ENCODE measurements at places on chromosomes 3 and 15.
A peak's percentile ranks its signal among the peaks of the same experiment; 100 is the strongest.

- no peak for DNase-seq
These were observed 63.3 kb downstream of the MBNL1 start for GRCh38 chr3:152331998-152332397.

- no peak for DNase-seq
These were observed 38.1 kb upstream of the SPPL2A start for GRCh38 chr15:50803479-50804180.

GRCh38 chr3:177838766-177839350 is 641.6 kb upstream of the TBL1XR1 start:
- DNase-seq, result no peak

DNA sequence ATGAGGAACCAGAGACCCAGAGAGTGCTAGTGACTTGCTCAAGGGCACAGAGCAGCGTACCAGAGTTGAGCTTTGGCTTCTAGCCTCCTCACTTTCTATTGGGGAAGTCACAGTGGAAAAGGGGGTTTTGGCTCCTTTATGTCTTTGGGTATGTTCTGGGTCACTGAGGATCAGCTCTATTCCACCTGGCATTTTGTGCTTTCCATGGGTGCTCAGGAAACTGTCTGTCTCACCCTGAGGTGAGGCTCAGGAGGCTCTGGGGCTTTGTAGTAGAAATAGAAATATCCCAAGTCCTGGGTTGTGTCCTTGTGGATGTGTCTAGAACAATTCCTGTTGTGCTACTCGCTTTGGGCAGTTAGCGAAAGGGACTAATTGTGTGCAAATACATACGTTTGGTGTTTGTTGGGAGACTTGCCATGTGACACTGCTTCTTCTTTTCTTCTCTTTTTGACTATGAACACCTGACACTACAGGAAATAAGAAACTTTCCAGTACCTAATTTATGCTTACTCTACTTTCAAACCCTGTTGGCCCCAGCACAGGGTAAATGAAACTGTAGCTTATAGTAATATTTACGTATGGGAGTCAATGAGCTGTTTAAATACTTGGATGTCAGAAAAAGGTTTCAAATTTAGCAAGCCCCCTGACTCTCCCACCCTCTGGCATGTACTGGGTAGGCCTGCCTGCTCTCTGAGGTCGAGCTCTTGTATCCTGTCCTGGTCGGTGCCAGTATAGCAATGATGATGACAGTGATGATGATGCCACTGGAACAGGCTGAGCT is 35.6 kb downstream of the SMAD3 start:
- peak; percentile 46 for DNase-seq

- no peak for DNase-seq
These were observed 121.9 kb upstream of the POU1F1 start for GRCh38 chr3:87398168-87398801.

DNA sequence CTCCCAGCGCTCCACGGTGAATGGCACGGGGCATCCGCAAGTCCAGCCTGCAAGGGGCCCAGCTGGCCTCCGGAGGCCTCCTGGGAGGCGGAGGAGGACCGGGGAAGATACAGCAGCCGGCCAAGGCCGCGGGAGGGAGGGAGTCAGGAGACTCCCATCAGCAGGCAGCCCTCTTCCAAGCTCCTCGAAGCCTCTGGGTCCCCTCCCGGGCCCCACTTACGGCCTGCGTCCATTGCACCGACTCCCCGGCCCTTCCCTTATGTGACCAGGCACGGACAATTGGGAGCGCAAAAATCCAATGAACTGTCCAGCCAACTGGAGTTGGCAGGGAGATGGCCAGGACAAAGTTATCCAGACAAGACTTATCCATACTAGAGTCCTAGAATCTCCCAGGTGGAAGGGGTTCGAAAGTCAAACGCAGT is 668 bp downstream of the MFGE8 start:
- no peak for DNase-seq

- no peak for DNase-seq
These were observed 459.6 kb downstream of the NLGN1 start for GRCh38 chr3:173857154-173857553.

DNA sequence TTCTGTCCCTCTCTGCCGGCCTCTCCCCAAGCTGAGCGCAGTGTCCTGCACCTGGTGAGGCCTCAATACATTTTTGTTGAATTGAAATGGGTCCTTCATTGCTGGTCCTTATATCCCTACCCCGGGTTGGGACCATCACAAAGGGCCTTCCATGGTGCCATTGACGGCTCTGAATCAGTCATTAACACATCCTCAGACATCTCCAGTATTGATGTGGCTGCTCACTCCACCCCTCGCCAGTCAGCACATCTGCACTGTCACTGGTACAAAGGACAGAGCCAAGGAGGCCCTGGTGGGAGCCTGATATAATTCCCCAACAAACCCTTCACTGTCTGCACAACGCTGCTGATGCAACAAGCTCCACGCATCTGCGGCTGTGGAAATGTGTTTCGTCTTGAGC is 191.6 kb upstream of the TOPAZ1 start:
- DNase-seq, result no peak

DNA sequence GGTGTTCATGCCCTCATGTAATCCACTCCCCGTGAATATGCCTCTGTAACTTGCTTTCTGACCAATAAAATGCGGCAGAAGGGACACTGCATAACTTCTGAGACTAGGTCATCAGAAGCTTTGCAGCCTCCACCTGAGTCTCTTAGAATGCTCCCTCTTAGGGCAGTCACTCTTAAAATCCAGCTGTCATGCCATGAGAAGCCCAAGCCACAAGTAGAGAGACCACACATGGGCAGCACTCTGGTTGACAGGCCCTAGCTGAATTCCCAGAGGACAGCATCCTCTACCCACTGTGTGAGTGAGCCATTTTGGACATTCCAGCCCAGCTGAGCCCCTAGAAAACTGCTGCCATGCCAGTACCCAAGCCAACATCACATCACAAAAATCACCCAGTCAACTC is 41.4 kb downstream of the SCAPER start:
- DNase-seq, result no peak

DNA sequence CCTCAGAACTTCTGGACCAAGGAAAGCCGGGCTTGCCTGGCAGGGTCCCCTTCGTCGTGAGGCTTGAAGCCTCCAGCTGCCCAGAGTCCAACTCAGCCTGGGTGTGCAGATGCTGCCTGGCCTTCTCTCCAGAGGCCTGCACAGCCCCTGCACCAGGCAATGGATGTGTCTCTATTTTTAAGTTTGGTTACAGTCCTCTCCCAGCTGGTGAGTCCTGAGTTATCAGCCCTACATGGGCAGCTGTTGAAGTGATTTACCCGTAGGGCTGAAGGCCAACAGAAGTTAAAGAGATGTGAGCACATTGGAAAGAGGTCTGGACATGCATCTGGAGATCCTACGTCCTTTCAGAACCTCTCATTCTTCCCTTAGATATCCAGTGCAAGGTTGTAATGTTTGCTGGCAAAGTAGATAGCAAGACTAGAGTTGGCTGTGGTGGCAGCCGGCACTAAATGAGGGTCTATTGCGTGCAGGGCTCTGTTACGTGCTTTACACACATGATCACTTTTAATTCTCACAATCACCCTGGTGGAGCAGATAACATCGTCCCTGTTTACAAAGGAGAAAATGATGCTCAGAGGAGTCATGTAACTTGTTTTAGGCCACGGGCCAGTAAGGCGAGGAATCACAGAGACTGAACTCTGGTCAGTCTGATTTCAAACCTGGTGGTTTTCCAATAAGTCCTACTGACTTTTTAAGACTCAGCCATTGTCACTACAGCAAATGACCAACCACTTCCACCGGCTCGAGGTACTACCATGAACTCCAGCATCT is 9.9 kb downstream of the FYCO1 start:
- DNase-seq, result no peak

DNA sequence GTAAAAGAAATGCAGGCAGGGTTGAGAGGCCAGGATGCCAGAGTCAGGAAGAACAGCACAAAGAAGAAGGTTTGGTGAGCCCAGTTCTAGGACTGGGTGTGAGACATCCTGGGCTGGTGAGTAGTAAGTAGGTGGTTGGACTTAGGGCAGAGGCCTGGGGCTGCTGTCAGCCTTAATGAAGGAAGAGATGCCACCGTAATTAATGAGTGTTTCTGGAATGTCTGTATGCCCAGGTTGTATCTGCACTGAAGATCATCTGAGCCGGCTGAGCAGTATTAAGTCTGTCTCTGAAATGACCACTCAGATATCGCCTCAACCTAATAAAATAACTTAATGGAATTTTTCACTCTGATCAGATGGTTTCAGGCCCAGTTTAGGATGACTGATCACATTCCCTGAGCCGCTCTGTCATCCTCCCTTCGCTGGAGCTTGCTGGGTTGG is 532.9 kb upstream of the IL12A start:
- DNase-seq, result no peak

Data from CD4-positive, alpha-beta T cell treated with Interleukin-17A for 4 hours (primary cell).